Muscle of back (tissue), 13 donors: ENCODE measurements at places on chromosomes 7 and 10. TPM values are rescaled to one million over a fixed set of nuclear protein-coding genes. Genes with fewer than 3 reads are reported as not detected.

NCF1 gene
- polyA plus RNA-seq = 2.2 TPM

OPN4 gene
- 1.4 TPM for polyA plus RNA-seq

TMEM176A gene
- 13.5 TPM for polyA plus RNA-seq

FAM25C gene
- not detected for polyA plus RNA-seq

- DNase-seq = no peak
These were observed 12.4 kb downstream of the CBX3 start for GRCh38 chr7:26213807-26214515.

DNA sequence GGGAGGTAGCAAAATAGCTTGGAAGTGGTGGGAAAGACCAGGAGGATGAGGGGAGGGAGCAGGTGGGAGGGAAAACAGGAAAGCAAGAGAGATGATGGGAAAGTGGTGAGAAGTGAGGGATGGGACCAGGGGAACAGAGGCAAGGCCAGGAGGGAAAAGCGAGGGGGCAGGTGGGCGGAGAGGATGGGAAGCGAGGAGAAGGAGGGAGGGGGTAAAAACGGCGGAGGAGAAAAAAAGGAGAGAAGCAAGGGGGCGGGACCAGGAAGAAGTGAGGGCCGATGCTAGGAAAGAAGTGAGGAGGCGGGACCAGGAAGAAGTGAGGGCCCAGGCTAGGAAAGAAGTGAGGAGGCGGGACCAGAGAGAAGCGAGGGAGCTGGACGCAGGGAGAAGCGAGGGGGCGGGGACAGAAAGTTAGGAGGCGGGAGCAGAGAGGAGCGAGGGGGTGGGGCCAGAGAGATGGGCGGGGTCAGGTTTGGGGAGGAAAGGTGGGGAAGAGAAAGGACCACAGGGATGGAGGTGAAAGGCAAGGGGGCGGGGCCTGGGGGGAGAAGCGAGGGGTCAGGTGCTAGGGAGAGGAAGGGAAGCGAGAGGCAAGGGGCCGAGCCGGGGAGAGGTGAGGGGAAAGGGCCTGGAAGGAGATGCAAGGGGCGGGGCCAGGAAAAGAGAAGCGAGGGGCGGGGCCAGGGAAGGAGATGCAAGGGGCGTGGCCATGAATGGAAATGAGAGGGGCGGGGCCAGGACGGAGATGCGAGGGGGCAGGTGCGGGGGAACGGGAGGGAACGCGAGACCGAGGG, 984 bp downstream of the SMURF1 start:
- peak; percentile 87 for DNase-seq

DNA sequence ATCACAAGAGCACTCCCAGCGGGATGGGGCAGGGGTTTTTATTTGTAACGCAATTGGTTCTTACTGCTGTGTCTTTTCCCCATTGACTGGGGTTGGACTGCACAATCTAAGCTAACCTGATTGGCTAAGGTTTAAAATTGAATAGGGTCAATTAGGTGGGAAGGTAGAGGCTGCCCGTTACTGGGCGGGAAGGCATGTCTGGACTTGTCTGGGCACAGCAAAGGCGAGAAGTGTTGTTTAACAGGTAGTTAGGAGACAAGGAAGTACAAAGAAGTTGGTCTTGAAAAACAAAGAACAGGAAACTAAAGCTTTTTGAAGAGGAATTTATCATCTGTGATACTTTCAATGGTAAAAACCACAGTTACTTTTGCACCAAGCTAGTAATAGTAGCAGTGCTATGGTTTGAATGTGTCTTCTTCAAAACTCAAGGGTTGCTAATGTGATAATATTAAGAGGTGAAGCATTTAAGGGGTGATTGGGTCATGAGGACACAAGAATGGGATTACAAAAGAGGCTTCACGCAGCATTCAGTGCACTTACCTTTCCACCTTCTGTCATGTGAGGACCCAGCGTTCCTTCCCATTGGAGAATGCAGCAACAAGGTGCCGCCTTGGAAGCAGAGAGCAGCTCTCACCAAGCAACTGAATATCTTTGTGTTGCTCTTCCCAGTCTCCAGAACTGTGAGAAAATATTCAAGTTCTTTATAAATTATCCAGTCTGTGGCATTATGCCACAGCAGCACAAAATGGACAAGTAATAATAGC, 875.5 kb upstream of the SORCS1 start:
- DNase-seq = no peak

GRCh38 chr7:73716318-73716890, 3.1 kb downstream of the STX1A start:
- DNase-seq = no peak
